ENCODE measurements at places on chromosomes 6 and 20.

DNA sequence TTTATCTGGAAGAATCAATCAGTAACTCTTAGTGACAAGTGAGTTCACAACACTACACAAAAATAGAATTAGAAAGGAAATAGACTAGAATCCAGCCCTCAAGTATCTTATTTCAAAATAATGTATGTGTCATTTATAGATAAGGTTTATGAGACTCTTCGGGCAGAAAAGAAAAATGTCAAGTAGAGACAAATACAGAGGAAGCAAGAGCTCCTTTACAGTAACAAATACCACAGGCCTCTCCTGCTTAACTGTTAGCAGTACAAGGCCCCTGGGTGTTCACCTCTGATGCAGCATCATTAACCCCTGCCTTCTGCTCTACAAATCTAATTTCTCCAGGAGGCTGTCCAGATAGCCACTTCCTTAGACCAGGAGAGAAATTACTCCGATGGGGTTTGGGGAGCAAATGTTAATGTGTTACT lies 76.7 kb downstream of the UBE3D start:
- peak; percentile 18 for DNase-seq

DNA sequence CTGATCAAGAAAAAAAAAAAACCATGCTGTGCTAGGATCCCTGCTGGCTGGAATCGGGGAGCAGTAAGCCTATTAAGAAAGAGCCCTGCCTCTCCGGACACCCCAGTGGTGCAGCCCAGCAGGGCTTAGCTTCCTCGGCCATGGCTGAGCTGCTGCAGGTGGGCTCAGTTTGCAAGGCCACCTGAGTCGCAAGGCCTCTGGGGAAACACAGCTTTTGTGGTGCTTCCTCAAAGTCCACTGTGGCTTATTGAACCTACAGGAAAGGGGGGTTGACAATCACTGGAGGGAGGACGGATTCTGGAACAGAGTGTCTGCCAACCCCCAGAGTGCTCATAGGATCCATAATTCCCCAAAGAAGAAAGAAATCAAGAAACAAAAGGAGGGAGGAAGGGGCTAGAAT lies 240.8 kb downstream of the SMOC2 start:
- no peak for DNase-seq

GRCh38 chr20:51404297-51405060 lies 138.0 kb downstream of the NFATC2 start:
- no peak for DNase-seq

GRCh38 chr6:79047072-79047471 lies 31.0 kb downstream of the PHIP start:
- DNase-seq = no peak

DNA sequence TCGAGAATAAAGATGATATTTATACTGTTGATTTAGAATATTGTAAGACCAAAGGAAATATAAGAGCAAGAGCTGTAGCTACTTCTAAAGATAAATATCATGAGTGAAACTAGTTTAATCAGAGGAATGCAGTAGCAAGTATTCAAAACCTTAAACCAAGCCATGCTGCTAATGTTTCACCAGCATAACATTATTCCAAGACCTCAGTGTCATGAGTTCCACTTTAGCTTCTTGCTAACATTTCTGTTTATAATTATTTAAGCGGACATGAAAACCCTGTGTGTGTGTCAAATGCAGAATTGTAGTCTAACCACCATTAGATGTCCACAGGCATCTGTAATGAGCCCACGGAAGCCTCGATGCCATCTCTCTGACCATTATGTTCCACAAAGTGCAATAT lies 752.6 kb upstream of the MARCKS start:
- no peak for DNase-seq

GRCh38 chr20:1381753-1382591 lies 10.9 kb downstream of the FKBP1A start:
- no peak for DNase-seq

DNA sequence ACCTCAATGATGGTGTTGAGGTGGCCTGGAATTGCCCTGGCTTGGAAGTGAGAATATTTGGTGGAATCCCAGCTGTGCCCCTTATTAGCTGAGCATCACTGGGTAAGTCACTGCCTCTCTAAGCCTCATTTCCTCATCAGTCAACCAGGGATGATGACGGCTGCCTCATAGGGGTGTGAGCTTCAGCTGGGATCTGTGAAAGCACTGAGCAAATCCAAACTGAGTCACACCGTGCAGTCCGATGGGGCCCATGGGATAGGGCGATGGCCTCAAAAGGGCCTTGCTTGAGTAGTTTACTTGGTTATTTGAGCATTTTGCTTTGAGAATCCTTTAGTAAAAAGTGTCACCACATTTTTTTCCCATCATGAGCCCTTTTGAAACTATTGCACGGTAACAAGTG lies 1.1 kb downstream of the SLC22A1 start:
- no peak for DNase-seq
